ENCODE measurements at places on chromosomes 6 and 20. TPM values are rescaled to one million over a fixed set of nuclear protein-coding genes. Genes with fewer than 3 reads are reported as not detected.

- H3K27me3 ChIP-seq = peaks cover 14% of the 10 kb centered on the region
- DNase-seq = no peak
- no peak overlapping the region for H3K4me3 ChIP-seq
- no peak overlapping the region for H3K27ac ChIP-seq
- H3K36me3 ChIP-seq = no peaks in the 10 kb centered on the region
- no peaks in the 10 kb centered on the region for H3K4me1 ChIP-seq
These were observed 142.4 kb upstream of the INSM1 start for GRCh38 chr20:20225325-20226043.

DNA sequence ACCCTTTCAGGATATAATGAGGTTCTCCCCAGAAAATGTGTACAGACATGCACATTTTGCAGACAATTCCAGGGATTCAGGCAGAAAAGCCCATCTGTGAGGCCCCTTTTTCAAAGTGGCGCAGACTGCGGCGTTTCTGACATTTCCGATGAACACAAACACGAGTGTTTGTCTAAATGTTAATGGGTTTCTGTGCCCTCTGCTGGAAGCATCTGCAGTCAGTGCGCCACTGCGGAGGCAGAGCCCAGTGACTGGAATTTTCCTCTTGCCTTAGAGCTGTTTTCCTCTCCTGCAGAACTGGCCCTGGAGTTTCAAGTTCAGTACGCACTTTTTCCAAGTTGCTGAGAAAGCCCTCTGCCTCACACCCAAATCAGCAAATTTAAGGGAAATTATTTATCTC, 15.3 kb downstream of the ANKRD60 start:
- H3K4me3 ChIP-seq = no peak overlapping the region
- H3K4me1 ChIP-seq = peaks cover 2% of the 10 kb centered on the region
- H3K27ac ChIP-seq = no peak overlapping the region
- DNase-seq = no peak
- peaks cover 46% of the 10 kb centered on the region for H3K27me3 ChIP-seq

The CTNNBL1 gene
- 90.2 TPM for total RNA-seq

The FKBP1C gene
- 0.67 TPM for total RNA-seq

DNA sequence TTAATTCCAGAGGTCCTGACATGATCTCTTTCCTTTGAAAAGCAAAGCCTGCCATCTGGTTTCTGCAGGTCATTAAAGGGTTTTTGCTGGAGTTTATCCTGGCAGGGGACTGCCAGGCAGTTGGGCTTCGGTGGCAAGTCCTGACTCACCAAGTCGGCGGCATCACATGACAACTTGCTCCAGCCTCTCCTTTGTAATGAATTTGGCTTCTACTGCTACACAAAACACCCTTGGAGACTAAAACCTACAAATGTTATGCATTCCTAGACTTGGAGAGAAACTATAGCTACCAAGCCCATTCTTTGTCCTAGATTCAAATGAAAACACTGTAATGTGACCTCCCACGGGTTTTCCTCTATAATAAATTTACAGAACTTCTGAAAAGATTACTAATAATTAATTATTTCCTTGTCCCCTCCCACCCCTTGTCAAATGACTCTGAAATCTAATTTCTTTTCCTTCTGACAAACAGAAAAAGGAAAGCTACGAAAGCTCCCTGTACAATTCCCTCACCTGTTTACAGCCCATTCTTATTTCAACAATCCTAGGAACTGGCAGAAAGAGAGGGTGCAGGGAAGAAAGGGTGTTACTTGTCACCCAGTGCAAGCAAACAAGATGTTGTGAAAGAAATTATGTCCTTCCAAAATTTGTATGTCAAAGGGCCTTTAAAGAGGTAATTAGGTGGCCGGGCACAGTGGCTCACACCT, 62.9 kb downstream of the QRSL1 start:
- no peak overlapping the region for H3K27ac ChIP-seq
- peaks cover 23% of the 10 kb centered on the region for H3K27me3 ChIP-seq
- no peak for DNase-seq
- H3K36me3 ChIP-seq = no peaks in the 10 kb centered on the region
- H3K4me3 ChIP-seq = no peak overlapping the region

GRCh38 chr20:63682384-63683139, 13.9 kb upstream of the TNFRSF6B start:
- H3K36me3 ChIP-seq = no peaks in the 10 kb centered on the region
- no peak for DNase-seq
- no peak overlapping the region for H3K27ac ChIP-seq
- H3K27me3 ChIP-seq = no peaks in the 10 kb centered on the region

DNA sequence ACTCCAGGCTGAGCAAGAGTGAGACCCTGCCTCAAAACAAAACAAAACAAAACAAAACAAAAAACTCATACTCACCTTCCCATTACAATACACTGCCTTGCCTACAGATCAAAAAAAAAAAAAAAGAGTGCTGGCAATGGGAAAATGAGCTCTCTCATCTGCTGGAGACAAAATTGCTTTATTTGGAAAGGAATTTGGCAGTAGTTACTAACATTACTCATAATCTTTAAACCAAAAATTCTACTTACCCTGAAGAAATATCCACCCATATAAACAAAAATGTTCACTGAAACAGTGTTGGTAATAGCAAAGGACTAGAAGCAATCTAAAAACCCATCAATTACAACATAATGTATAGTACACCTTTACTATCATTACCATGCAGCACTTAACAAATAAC, 120.4 kb downstream of the RNGTT start:
- no peak for DNase-seq
- H3K27ac ChIP-seq = no peak overlapping the region
- no peaks in the 10 kb centered on the region for H3K4me1 ChIP-seq
- peaks cover 41% of the 10 kb centered on the region for H3K36me3 ChIP-seq
- no peaks in the 10 kb centered on the region for H3K27me3 ChIP-seq

- DNase-seq = no peak
- no peaks in the 10 kb centered on the region for H3K27me3 ChIP-seq
- H3K36me3 ChIP-seq = peaks cover 7% of the 10 kb centered on the region
- H3K4me3 ChIP-seq = peak overlapping the region; percentile 97
These were observed 2.1 kb downstream of the CDS2 start for GRCh38 chr20:5128886-5129285.

The GTSF1L gene
- total RNA-seq = not detected

DNA sequence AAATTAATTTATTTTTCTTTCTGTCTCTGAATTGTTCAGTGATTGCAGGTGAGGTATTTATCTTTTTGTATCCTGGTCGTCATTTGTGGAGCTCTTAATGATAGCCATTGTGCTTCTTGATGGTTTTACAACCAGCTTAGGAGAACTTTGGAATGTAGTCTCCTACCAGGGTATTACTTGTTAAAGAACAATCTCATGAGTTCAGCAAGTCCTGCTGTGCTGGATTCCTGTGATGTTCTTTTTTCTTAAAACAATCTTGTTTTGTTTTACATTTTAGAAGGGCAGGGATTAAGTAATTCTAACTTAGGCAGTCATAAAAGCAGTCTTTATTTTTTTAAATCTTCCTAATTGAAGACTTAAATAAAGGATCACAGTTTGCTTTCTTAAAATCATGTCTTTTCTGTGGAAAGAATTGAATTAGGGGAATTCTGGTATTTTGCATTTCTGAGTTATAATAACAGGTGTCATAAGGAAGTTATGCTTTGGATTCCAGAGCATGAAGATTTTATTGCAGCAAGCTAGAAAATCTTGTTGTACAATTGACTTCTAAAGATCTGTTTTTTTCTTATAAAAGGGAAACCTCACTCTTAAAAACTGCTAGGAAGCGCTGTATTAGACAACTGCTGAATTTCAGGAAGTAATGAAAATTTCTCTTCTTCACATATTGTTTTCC, 23.7 kb downstream of the RIOK1 start:
- H3K27me3 ChIP-seq = no peaks in the 10 kb centered on the region
- H3K36me3 ChIP-seq = peaks cover 43% of the 10 kb centered on the region
- no peak for DNase-seq
- no peak overlapping the region for H3K4me3 ChIP-seq
- no peak overlapping the region for H3K27ac ChIP-seq

DNA sequence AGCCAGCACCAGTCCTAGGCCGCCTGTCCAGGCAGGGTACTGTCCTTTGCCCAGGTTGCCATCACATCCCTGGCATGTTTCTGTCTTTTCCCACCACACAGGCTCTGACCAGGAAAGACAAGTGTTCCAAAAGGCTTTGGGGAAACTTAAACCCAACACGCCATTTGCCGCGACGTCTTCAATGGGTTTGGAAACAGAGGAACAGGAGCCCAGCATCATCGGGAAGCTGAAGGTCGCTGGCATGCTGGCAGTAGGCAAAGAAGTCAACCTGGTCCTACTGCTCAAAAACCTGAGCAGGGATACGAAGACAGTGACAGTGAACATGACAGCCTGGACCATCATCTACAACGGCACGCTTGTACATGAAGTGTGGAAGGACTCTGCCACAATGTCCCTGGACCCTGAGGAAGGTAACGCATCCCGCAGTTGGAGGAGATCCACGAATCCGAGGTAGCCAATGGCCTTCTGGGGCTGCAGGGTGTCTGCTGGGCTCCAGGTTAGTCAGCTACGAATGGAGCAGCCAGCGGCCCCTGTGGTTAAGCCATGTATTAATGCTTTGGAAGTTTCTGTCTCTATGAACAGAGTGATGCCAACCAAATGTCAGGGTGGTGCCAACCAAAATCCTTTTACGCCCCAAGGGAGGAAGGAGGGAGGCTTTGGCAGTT, 36.2 kb downstream of the TGM3 start:
- no peaks in the 10 kb centered on the region for H3K4me1 ChIP-seq
- H3K27ac ChIP-seq = no peak overlapping the region
- no peak overlapping the region for H3K4me3 ChIP-seq
- DNase-seq = no peak

- no peaks in the 10 kb centered on the region for H3K36me3 ChIP-seq
- no peak overlapping the region for H3K4me3 ChIP-seq
- no peaks in the 10 kb centered on the region for H3K4me1 ChIP-seq
- no peak overlapping the region for H3K27ac ChIP-seq
These were observed 186.2 kb upstream of the GJE1 start for GRCh38 chr6:141946502-141946901.

- H3K4me1 ChIP-seq = no peaks in the 10 kb centered on the region
- DNase-seq = no peak
- no peak overlapping the region for H3K4me3 ChIP-seq
- peaks cover 5% of the 10 kb centered on the region for H3K27me3 ChIP-seq
These were observed 29.2 kb downstream of the C6orf58 start for GRCh38 chr6:127606131-127606562.

GRCh38 chr6:2623295-2623694, 127.4 kb downstream of the MYLK4 start:
- H3K4me1 ChIP-seq = no peaks in the 10 kb centered on the region
- no peak overlapping the region for H3K27ac ChIP-seq
- H3K36me3 ChIP-seq = no peaks in the 10 kb centered on the region
- no peak overlapping the region for H3K4me3 ChIP-seq
- peaks cover 49% of the 10 kb centered on the region for H3K27me3 ChIP-seq

- H3K27ac ChIP-seq = no peak overlapping the region
- no peak overlapping the region for H3K4me3 ChIP-seq
- peak; percentile 47 for DNase-seq
- peaks cover 18% of the 10 kb centered on the region for H3K27me3 ChIP-seq
These were observed 79.8 kb downstream of the KIF13A start for GRCh38 chr6:17907406-17908229.

DNA sequence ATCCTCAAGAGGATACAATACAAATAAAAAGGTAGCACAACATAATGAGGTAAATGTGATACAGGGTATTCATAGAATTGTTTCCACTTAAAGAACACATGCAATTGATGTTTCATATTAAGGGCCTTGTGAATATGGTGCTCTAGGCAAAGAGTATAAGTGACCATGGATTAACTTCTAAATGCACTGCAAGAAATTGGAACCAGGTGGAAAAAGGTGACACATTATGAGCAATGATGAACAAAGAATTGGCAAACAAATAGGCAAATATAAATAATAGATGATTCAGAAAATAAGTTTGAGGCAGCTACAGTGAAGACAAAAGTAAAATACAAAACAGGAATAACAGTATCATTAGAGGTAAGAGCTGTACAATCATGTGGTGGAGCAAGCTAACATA, 192.0 kb downstream of the GRIK2 start:
- H3K4me1 ChIP-seq = no peaks in the 10 kb centered on the region
- no peak overlapping the region for H3K27ac ChIP-seq
- no peak for DNase-seq
- H3K27me3 ChIP-seq = no peaks in the 10 kb centered on the region
- H3K4me3 ChIP-seq = no peak overlapping the region
- no peaks in the 10 kb centered on the region for H3K36me3 ChIP-seq

GRCh38 chr20:15674253-15675060, 898.8 kb downstream of the KIF16B start:
- no peak overlapping the region for H3K4me3 ChIP-seq
- H3K36me3 ChIP-seq = no peaks in the 10 kb centered on the region
- no peak for DNase-seq

GRCh38 chr20:60649541-60649940, 602.5 kb upstream of the CDH4 start:
- no peaks in the 10 kb centered on the region for H3K27me3 ChIP-seq
- H3K36me3 ChIP-seq = no peaks in the 10 kb centered on the region
- H3K27ac ChIP-seq = no peak overlapping the region

DNA sequence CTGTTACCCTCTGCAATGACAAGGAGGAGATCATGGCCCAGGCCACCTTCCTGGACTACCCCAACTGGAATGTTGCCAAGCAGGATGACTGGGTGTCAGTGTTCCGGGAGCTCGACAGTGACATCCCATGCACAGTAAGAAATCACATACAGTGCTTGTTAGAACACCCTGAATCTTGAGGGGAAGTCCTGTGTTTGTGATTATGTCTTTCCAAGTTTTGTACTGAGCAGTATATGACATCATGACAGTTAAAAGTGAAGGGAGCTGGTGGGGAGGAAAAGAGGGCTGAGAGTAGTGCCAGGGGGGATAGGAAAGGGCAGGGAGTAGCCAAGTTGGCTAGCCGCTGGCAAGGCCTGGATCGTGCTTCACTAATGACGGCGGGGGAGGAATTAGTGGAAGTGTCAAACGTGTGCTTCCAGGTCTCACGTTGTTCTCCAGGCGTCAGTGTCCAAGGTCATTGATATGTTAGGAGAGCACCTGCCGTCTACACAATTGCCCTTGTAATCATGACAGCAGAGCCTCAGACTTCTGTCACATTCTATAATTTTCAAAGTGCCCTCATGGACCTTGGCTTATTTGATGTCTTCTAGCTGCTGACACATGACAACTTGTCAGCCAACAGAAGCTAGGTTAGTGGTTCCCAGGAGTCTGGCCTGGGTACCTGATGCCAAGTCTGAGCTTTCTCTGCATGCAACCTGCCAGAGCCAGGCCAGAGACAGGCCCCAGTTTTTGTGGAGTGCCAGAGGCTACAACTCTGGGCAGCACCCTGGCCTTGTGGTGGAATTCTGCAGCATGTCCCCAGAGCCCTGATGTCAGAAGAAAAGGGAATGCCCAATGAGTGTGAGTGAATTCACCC, 18.8 kb downstream of the CFAP61 start:
- no peak for DNase-seq
- H3K27me3 ChIP-seq = peaks cover 7% of the 10 kb centered on the region
- H3K4me3 ChIP-seq = no peak overlapping the region
- no peaks in the 10 kb centered on the region for H3K36me3 ChIP-seq

The FAM83C gene
- not detected for total RNA-seq

The OLIG3 gene
- total RNA-seq = 0.94 TPM

The SASH1 gene
- total RNA-seq = 0.03 TPM

GRCh38 chr20:47024461-47024937, 129.9 kb downstream of the EYA2 start:
- H3K36me3 ChIP-seq = no peaks in the 10 kb centered on the region
- peaks cover 39% of the 10 kb centered on the region for H3K27me3 ChIP-seq
- no peak for DNase-seq
- no peak overlapping the region for H3K4me3 ChIP-seq
- no peaks in the 10 kb centered on the region for H3K4me1 ChIP-seq

The PBOV1 gene
- total RNA-seq = not detected

Data from activated CD8-positive, alpha-beta memory T cell treated with anti-CD3 and anti-CD28 coated beads, Interleukin-2, amount 10 ng/mL, durations not matched to agents 7 days and 5 days (primary cell).